Left lobe of liver (tissue), 2 donors: ENCODE measurements at places on chromosomes 6 and 20.

GRCh38 chr20:24089576-24089975 lies 101.0 kb upstream of the GGTLC1 start:
- DNase-seq: no peak

GRCh38 chr6:10535193-10535592 lies 14.0 kb downstream of the GCNT2 start:
- no peak for DNase-seq

GRCh38 chr6:19669206-19669605 lies 168.0 kb upstream of the ID4 start:
- no peak for DNase-seq

- no peak for DNase-seq
Observed at GRCh38 chr6:33632558-33633039, 11.5 kb downstream of the ITPR3 start.

DNA sequence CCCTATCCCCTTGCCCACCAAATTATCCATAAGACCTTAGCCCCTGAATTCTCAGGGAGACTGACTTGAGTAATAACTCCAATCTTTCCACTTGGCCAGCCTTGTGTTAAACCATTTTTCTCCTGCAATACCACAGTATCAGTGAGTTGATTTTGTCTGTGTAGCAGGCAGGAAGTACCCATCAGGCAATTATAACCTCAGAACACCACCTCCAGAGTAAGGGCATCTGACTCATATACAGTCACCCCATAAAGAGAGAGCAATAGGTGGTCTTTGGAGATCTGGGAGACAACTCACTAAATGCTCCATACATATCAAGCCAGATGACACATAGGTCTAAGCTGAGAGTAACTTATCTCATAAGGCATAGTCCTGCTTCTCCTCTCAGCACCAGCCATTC lies 83.7 kb downstream of the FILIP1 start:
- no peak for DNase-seq

DNA sequence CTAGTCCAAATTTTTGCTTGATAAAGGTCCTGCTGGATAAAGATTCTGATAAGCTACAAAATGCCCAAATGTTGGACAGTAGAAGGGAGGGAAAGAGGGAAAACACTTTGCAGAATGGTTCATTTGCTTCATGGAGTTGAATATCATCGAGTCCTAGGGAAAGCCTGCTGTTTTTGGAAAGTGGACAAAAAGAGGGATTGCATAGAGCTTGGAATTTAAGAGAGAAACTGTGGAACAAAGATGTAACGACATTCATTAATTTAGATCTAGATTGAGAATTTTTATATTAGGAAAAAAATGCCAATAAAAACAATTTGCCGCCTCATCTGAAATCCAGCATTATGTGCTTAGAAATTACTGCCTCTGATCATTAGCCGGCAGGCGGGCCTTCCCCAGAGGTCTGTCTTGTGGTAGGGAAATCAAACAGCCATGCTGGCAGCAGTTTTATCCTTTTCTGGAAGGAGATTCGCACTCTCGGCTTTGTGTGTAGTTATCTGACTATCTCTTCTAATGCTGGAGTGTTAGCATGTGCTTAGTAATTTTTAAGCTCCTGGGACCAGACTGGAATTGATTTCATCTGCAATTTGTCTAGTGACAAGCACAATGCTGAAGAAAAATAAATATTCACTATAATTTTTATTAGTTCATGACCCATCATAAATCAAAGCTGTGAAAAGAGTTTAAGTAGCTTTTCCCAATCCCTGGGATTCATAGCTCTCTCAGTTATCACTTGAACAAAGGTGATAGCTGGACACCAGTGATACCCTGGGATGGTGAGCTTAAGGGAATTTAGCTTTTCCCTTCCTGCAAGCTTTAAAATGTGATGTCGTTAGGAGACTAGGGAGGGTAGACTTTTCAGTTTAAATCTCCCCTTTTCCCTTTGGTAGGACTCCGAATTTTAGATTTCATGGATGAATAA lies 329.5 kb downstream of the PRL start:
- no peak for DNase-seq

DNA sequence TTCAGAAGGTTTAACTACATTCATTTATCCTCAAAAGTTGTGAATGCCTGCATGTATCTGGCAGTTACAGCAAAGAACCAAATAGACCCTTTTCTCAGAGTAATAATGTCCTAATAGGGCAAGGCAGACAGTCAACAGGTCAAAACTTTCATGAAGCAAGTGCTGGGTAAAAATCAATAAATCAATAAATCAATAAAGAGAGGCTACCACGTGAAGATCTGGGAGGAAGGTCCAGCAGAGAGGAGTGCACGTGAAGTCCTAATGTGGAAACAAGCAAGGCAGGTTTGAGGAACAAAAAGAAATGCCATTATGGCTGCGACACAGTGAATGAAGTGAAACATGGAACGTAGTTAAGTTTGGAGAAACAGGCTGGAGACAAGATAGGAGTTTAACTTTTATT lies 36.3 kb upstream of the C6orf118 start:
- no peak for DNase-seq

DNA sequence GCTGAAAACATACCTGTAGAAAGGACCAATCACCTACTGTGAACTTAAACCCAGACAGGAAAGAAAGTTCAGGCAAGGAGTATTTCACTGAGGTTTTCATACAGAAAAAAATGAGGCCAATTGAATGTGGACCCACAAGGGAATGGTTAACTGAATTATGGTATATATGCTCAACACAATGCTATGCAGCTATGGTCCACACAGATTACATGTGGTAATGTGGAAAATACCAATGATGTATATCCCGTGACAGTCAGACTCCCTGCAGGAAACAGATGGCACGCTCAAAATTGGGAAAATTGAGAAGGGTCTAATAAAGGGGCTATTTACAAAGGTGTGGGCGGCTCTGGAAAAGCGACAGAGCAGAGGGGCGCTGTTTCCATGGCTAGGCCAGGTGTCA lies 47.1 kb upstream of the PIM1 start:
- DNase-seq: no peak

- DNase-seq: no peak
Observed at GRCh38 chr6:98054453-98054852, 771.4 kb upstream of the MMS22L start.

DNA sequence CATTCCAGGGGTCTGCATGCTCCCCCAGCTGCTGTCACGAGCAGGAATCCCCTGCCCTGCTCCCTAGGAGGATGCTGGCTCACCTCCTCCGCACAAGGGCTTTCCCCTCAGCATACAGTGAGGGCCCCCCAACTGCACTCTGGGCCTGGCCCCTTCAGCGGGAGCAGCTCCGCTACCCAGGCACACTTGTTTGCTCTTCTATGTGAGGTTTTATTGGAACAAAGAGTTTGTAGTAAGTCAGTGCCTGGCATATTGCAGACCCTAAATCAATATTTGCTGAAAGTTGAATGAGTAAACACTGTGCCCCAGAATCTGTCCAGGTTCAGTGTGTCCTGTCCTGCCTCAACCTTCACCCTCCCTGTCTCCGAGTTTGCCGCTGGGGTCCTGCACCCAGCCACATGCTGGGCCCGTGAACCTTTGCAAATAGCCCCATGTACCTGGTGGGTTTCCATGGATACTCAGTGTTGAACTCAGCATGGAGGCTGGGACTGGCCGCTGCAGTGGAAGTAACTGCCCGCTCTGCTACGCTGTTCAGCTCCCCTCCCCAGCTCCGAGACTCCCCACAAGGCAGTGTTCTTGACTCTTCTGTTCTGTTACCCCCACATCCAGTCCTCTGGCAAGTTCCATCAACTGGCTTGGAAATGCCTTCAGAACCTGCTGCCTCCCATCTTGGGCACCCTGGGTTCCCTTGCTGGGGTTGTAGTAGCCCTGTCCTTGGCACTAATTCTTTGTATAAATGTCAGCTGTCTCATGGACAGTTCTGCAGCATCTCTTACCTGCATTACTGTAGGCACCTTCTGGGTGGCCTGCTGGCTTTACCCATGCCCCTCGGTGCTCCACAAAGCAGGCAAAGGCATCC lies 15.7 kb downstream of the SLC22A1 start:
- DNase-seq: peak; percentile 94
